Natural killer cell treated with Interleukin-12 subunit alpha and Interleukin-12 subunit beta and Interleukin-15 and Interleukin-18, amount 100 ng/mL, for 72 hours (primary cell): ENCODE measurements at places on chromosomes 3 and 15.

DNA sequence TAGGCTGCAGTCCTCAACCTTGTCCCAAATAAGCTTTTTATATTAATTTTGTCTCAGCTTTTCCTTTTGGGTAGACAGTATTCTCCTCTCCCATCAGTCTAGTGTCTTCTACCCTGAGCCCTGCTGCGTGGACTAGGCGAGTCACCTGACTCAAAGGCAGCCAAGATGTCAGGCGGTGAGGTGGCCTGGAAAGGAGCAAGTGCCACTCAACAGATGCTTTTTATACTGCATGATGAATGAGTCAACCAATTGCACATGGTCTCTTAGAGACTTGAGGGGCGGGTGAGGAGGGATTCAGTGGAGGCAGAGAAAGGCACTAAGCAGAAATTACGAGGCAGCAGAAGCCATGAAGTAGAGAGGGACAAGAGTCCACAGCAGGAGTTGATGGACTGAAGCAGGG, 95.9 kb downstream of the FRMD4B start:
- DNase-seq, result no peak

DNA sequence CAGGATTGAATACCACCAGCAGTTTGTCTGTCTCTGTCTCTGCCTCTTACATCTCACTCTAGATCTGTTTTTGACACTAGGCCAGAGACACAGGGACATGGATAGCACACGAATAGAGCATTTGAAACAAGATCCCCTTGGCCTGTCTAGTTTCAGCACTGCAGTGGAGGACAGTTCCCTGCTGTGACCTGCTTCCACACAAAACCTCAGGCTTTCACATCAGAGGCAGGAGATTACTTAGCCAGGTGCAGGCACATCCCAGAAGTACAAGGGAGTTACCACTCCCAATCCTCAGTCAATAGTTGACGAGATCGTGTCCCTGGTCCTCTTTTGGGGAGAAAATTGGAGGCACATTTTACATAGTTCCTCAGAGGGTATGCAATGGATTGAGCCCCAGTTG, 34.0 kb upstream of the CCK start:
- no peak for DNase-seq

DNA sequence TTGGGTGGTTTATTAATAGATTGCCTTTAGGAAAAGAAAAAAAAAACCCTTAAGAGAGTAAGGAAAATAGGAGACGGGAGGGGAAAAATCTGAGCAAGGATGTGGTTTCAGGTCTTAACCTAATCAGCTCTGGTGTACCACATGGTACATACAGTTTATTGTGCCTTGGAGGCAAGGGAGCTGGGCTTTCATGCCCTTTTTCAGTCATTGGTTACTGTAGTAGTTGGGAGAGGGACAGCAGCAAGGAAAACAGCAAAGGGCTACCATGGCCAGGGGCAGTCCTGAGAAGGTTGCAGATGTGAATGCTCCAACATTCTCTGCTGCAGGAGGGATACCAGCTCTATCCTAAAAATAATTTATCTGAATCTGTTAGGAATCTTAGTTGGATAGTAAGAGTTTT, 5.9 kb downstream of the CMC1 start:
- DNase-seq, result no peak

GRCh38 chr3:16511681-16512434, 1.6 kb downstream of the RFTN1 start:
- DNase-seq, result peak; percentile 92

GRCh38 chr15:67145710-67146109, 80.3 kb downstream of the SMAD3 start:
- no peak for DNase-seq

GRCh38 chr15:90160781-90161727, 40.1 kb upstream of the SEMA4B start:
- no peak for DNase-seq

GRCh38 chr15:36814105-36814504, 234.7 kb downstream of the CDIN1 start:
- no peak for DNase-seq

DNA sequence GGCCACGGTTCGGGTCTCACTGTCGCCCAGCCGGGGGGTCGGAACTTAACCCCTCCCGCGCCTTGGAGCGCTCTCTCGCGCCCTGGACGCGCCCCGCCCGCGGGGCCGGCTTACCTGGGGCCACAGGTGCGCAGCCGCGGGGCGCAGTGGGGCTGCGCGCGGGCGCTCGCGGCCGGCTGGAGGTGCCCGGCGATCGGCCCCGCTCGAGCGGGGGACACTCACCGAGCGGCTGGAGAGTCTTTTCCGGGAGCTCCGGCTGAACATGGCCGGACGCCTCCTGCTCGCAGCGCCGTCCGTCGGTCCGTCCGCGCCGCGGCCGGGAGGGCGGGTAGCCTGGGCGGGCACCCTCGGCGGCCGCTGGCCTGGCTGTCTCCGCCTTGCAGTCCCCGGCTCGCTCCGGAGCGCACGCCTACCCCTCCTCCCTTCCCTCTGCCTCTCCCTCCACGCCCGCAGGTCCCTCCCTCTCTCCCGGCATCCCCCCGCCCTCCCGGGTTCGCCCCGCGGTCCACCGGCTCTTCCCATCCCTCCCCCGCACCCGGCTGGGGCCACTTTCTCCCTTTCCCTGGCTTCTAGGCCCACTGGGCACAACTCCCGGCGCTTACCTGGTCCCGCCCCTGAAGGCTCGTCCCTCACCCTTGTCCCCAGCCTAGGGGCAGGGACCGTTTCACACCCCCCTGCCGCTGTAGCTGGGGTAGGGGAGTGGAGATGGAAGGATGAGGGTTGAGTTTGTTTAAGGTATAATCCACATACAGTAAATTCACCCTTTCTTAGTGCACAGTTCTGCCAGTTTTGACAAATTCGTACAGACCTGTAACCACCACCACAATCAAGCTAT, 220.1 kb upstream of the PRICKLE2 start:
- DNase-seq, result no peak

DNA sequence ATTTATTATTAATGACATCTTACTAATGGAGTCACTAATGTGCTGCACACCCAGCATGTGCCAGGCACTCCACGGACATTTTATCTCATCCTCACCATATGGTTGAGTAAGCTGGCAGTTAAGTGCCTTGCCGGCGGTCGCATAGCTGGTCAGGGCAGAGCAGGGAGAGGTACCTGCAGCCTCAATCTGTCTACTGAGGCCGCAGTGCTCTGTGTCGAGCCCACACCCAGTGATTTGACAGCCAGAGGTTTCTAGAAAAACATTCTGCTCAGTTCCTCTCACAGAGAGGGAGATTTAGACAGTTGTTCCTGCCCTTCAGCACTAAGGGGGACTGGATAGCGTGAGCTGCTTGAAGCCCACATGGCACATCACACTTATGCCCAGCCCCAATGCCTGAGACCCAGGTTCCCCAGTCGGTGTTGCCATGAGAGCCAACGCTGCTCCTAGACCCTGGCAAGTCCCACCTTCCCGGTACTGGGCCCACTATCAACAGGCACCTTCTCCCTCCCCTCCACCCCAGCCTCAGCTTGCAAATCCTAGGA, 2.6 kb downstream of the LIPC start:
- DNase-seq, result no peak

DNA sequence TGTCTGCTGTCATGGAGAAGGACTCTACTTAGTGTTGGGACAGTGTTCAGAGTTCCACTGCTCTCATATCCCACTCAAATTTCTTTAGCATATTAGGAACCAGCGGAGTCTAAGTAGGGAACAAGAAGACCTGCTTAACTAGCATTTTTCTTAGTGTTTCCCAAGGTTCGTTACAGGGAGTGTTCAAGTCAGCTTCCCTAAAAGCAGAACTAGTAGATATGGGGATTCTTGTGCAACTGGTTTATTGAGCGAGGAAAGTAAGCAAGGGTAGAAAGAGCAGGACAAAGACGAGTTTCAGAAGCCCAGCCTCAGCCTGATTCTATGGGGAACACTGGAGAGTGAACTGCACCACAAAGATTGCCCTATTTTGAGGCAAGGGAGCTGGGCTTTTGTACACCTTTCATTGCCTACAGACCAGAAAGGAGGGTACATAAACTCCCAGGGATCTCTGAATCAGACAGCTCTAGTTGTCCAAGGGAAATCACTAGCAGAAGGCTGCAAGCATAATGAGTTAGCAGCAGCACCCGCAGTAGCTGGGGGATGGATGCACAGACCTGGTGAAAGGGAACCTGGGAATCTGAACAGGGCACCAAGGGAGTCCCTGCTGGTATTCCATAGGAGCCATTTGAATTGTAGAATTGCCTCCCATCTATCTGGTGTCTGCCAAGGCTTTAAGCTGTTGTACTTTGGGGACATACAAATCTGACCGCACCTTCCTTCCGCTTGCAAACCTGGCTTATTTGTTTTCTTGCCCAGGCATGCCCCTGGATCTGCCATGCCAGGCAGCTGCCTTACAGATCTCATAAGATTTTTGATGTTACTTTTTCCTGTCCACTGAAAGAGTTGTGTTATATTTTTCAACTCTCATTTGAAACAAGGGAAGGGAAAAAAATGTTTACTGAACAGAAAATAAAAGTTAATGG, 15.1 kb downstream of the CMTM7 start:
- DNase-seq, result peak; percentile 15

DNA sequence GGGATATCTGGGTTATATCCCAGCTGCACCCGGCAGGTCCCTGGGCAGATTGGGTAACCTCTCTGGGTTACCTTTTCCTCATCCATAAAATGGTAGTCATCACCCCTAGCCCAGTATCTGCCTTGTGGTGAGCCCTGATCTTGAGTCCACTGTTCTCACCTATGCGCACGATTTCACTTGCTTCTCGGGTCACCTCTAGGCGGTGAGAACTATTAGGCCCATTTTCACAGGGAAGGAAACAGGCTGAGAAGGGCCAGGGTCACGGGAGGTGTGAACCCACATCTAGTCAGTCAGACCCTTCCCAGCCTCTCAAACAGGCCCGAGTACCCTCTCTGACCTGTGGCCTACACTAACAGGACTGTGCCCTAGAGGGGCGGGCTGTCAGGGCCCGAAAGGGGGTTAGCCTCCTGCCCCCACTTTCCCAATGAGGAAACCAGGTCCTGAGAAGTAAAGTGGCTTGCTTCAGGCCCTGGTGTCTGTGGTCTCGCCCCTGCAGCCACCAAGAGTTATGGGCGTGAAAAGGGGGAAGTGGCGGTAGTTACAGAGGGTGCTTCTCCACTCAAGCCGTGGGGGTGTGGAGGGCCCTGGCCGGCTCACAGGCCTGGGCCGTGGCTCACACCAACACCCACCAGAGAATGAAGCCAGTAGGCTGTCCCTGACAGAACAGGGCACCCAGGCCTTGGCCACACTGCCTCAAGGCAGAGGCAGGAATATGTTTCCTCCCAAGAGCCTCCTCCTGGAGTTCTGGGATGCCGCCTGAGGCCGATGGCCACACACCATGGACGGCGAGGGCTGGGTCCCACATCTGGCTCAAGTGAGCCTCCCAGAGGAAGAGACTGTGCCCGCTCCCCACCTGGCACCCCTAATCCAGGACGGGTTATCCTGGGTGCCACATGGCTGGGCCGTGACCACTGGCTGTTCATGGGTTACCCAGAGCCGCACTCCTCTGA, 19.5 kb downstream of the PSTPIP1 start:
- DNase-seq, result peak; percentile 92

DNA sequence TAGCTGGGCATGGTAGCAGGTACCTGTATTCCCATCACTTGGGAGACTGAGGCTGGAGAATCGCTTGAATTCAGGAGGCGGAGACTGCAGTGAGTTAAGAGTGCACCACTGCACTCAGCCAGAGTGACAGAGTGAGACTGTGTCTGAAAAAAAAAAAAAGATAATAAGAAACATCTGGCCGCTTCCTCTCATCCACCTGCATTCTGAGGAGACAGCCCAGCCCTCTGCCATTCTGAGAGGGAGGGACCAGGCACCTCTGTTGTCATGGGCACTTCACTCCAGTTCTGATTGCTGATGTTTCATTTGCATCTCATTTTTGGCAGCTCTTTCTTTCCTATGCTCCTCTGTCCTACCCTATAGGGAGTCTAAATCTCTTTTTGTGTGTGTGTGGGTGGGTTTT, 36.4 kb upstream of the GSK3B start:
- no peak for DNase-seq

- no peak for DNase-seq
These were observed 12.7 kb downstream of the TMEM108 start for GRCh38 chr3:133050891-133051290.

GRCh38 chr3:38722781-38723568, 73.5 kb upstream of the SCN5A start:
- no peak for DNase-seq

DNA sequence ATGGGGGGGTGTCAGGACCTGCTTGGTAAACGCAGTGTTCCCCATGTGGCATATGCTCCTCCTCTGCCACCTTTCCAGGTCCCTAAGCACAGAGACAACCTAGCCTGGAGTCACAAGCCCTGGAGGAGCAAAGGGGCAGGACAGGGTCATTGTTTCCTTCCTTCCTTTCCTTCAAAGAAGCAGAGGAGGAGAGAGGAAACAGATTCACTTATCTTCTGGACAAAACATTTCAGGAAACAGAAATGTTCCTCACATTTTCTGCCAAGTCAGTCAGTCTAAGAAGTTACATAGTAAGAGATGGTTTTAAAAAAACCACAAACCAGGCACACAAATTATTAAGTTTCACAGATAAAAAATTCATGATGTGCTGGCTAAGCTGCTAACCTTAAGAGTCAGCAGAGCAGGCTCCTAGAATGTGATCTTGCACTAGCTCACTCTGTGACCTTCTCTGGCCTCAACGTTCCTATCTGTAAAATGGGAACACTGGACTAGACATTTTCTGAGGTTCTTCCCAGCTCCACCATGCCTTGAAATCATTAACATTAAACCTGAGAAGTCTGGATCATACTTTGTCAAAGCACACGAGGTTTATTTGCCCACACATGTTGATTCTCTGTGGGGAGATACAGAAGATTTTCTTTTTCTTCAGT, 47.9 kb downstream of the ATP13A5 start:
- DNase-seq, result no peak

- no peak for DNase-seq
These were observed 298.1 kb downstream of the ADAMTS17 start for GRCh38 chr15:100043692-100044091.

GRCh38 chr3:17535274-17535673, 207.2 kb downstream of the TBC1D5 start:
- no peak for DNase-seq

DNA sequence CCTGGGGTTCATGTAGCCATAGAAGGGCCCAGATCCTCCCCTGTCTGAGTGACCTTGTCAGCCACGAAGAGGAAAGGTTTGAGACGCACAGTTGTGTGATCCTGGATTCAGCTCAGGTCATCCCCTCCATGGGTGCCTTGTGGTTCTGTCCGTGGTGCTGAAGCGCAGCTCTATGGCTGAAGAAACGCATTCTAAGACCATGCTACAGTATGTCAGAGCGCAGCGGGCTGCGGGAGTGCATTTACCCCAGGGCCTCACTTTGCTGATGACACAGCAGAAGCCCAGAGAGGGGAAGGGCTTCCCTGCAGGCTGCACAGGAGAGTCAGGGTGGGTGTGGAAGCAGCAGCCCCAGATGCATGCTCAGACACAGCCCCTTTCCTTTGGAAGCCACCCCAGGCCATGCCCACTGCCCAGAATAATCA, 68.8 kb upstream of the IQSEC1 start:
- DNase-seq, result no peak

DNA sequence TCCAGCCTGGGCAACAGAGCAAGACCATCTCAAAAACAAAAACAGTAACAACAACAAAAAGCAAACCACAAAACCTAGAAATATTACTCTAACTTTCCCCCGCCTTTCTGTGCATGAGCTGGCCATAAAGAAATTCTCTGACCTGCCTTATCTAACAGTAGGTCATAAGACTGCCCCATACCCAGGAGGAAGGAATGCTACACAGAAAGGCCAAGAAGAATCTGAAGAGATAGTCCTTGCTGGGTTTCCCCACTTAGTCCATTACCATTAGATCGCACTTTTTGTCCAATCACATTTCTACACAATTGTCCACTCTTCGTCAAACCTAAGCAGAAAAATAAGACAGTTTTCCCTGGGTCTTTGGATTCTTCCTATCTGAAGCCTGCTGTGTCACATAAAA, 23.5 kb downstream of the CIAO2A start:
- DNase-seq, result no peak

- DNase-seq, result no peak
These were observed 87.7 kb upstream of the RASGRP1 start for GRCh38 chr15:38652183-38652794.
